ENCODE measurements at places on chromosomes 1 and 21.

- no peak for DNase-seq
Measured at GRCh38 chr21:41369105-41369919, 7.5 kb downstream of the MX2 start.

DNA sequence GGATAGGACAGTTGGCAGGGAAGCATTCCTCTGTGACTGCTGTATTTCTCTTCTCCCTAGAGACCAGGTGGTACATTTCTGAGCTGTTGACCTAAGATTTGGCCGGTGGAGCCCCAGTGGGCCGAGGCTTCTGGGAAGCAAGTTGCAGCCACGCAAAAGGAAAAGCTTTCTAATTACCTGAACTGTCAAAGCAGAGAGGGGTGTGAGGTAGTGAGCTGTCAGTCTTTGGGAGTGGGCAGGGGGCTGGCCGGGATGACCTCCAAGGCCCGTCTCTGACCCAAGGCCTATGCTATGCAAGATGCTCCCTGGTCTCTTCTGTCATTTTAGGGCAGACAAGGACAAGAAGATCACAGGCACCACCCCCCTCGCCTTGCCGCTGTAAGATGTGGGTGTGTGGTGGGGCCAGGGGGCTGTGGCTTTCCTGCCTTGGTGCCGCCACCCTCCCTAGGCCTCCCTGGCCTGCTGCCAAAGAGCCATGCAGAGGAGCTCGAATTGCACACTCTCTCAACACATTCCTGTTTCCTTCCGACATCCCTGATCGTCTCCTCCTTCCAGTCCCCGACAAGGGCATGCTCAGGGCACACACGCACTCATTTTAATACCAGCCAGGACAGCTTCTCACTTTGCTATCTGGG is 7.7 kb downstream of the PADI1 start:
- peak; percentile 9 for DNase-seq

DNA sequence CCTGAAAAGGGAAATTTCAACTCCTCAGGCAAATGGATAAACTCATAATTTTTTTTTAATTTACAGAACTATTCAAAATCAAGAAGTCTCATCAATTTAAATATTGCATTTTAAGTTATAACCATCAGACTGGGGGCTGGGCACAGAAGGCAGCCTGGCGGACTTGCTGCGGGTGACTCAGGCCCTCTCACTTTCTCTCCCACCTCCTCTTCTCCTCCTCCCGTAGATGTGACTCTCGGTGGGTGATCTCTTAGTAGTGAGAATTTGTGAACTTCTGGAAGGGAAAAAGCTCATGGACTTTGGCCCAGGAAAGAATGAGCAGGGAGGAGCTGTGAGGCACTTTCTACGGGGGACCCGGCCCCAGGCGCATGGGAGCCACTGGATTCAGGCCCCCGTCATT is 32.9 kb downstream of the CLIC6 start:
- no peak for DNase-seq

GRCh38 chr1:26627954-26628353 is 67.9 kb upstream of the ARID1A start:
- no peak for DNase-seq

DNA sequence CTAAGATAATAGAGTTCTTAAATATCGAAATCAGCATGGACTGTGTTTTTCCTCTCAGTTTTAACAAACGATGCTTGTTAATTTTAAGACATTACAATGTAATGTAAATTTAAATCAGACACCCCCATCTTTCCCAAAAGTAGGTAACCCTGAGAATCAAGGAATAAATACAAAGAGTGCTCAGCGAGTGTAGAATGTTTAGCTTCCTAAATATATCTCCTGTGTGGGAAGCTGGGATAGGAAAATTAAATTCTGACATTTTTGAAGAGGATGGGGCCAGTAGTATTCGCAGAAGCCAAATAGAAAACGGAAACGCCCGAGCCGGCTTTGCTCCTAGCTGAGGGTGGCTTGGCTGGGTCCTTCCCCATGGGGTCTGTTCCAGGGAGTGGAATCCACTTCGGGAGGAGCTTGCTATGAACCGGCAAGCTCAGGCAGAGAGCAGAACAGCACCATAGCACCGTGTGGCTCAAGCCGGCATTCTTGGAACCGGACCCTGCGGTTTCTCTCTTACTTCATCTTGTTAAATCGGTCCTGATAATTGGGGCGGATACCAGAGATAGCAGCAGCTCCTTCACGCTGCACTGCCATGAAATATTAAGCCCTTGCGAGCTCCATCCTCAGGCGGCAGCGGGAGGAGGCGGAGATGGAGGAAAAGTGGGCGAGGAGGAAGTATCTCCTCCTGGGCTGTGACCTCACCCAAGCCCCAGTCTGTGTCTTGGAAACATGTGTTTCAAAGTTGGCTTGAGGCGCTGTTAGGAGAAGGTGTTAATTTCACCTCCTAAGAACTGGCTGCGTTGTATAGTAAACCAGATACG is 24.9 kb downstream of the MAP3K7CL start:
- DNase-seq, result no peak

DNA sequence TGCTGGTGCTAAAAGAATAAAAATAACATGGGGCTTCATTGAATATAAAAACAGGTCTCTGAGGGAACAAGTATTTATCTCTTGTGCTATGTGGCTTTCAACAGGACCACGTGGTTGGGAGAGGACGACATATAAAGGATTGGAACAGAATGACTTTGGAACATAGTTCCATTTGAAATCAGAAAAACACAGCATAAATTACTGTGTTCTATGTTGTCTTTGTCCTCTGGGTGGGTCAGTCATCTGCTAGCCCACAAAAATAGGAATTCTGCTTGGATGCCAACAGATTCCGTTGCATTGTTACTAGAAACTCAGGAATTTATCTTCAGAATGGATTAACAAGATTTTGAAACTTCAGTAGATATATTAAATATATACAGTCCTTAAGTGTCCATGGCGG is 5.9 kb downstream of the CEP85 start:
- DNase-seq, result no peak

- no peak for DNase-seq
Measured at GRCh38 chr1:119359730-119360129, 8.9 kb upstream of the HAO2 start.

- DNase-seq, result no peak
Measured at GRCh38 chr1:214541693-214542092, 9.7 kb downstream of the PTPN14 start.

DNA sequence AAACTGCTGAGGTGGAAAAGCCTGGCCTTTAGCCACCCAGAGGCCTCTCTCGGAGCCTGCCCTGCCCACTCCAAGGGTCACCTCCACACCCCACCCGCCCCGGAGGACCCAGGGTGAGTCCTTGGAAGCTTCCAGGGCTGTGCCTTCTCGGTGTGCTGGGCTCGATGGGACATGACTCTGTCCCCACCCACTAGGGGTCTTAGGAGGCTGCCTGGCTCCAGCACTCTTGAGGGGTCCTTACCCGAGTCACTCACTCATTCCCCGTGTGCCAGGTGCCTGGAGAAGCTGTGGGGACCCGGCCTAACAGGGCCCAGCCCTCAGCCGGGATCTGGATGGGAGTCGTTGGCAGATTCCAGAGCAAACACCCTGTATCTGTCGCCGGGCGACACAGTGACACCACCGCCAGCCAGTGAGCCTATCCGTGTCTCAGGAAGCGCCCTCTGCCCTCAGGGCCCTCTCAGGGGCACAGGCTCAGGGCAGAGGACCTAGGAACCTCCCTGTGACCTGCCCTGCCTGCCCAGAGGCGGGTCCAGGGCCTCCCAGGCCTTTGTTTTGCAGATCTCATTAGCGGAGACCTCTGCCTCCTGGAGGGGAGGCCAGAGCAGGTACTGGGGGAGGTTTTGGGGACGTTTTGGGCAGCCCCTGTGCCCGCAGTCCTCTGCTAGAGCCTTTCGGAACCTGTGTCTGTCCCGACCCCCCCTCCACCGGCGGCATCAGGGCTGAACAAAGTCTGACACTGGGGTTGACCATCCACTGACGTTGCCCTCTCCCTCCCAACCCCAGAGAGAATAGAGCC is 3.1 kb upstream of the PRKCZ start:
- no peak for DNase-seq

DNA sequence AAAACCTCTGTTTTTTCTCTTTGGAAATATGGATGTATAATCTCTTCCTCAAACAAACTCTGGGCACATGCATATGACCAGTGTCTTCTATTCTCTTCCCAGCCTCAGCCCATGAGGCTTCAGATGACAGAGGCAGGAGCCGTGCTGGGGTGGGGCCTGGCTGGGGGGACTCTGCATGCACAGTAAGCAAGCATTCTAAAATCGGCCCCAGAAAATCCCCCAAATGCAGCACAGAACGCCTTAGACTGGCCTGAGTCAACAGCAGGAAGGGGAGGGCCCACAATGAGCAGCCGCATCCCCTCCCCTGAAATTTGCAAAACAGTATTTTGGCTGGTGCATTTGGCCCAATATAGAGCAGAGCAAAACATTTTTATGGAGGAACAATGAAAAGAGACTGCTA is 47.8 kb downstream of the ITPKB start:
- DNase-seq, result no peak

DNA sequence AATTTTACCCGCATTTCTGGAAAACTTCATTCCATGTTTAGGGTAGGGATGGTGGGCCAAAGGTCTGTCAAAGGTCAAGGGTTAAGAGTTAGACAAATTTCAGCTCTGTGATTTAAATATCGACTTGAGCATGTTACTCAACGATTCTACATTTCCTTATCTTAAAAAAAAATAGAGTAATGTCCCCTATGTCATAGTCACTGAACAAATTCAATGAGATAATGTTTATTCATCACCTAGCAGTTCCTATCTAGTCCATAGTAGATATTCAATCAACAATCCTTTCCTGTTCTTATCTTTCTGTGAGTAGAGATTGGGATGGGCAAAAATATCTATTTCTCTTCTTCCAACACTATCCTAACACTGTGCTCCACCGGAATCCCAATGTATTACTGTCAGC is 1.1 kb upstream of the DYNLT5 start:
- DNase-seq, result no peak

- no peak for DNase-seq
Measured at GRCh38 chr1:46278807-46279206, 24.6 kb downstream of the LRRC41 start.

DNA sequence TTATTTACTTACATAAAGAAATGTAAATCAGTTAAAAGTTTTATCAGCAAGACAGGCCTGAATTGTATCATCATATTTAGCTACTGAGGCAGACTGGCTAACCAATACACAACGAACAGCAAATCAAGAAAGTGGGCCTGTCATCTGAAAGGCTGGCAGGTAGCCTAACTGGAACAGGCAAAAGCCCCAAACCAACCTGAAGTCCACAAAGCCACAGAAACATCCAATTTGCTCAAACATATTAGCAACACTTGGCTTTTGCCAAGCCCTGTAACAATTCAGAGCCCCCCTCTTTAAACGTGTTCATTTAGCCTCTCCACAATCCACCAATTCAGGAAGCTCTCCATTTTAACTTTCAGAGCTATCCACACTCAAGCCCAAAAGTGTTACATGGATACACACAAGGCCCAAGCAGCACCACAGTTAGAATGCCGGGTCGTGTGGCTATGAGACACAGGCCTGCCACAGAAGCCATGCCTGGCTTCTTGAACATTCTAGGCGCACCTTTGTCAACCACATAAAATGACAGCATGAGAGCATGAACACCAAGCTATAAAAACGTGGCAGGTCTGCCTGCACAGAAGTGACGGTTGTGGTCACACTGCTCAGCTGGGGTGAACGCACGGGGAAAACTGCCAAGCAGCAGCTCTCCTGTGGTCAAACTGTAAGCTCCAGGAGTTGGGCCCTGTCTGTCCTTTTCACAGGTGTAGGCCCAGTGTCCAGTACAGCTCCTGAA is 49.3 kb downstream of the CD34 start:
- no peak for DNase-seq

- DNase-seq, result no peak
Measured at GRCh38 chr21:23780326-23780725, 1827.0 kb downstream of the MRPL39 start.

All from NCI-H2081 (cell line).